Activated CD8-positive, alpha-beta memory T cell treated with anti-CD3 and anti-CD28 coated beads, Interleukin-2, amount 50 U/mL, for 4 hours (primary cell): ENCODE measurements at places on chromosomes 12 and 14.

- DNase-seq = no peak
Measured at GRCh38 chr12:87020071-87020470, 763.9 kb upstream of the MGAT4C start.

DNA sequence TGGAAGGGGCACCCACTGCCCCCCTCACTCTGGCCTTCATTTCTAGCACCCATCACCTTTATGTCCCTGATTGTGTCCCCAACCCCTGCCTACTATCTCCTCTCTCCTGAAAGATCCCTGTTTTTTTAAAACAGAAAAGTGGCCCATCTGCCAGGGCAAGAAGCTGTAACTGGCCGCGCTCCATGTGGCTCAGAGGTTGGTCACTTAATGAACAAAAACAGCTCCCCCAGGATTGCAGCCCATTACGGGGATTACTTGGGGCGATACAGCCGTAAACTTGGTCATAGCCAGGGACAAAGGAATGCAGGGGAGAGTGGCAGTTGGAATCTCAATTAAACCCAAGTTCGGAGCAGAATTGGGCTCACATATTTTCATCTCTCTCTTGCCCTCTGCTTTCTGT lies 34.8 kb upstream of the VSX2 start:
- DNase-seq = no peak

DNA sequence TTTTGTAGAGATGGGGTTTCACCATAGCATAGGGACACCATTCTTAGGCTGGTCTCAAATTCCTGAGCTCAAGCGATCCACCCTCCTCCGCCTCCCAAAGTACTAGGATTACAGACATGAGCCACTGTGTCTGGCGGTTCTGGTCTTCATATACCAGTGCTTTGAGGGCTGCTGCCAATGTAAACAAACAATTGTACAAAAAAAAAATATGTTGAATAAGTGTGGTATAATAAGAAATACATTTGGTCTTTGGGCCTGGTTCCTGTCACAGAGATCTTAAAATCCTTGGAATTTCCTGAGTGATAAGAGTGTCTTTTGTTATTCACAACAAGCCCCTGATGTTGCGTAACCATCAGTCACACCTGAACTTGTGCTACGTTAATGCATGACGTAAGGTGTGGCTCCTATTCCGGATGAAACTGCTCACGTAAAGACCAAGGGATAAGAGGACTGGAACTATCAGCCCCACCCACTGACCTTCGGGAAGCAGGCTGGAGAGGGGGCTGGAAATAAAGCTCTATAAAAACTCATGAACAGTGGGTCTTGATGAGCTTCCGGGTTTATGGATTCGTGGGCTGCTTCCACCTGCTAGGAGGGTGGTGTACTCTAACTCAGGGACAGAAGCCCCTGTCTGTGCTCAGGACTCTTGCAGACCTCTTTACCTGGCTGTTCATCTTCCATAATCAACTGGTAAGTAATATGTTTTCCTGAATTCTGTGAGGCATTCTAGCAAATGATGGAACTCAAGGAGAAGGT lies 16.5 kb upstream of the RIMKLB start:
- no peak for DNase-seq

- DNase-seq = no peak
Measured at GRCh38 chr14:102046337-102047278, 40.2 kb downstream of the HSP90AA1 start.

- no peak for DNase-seq
Measured at GRCh38 chr12:57118711-57119271, 7.6 kb upstream of the STAT6 start.

GRCh38 chr12:47107926-47108325 lies 28.2 kb upstream of the AMIGO2 start:
- DNase-seq = no peak

DNA sequence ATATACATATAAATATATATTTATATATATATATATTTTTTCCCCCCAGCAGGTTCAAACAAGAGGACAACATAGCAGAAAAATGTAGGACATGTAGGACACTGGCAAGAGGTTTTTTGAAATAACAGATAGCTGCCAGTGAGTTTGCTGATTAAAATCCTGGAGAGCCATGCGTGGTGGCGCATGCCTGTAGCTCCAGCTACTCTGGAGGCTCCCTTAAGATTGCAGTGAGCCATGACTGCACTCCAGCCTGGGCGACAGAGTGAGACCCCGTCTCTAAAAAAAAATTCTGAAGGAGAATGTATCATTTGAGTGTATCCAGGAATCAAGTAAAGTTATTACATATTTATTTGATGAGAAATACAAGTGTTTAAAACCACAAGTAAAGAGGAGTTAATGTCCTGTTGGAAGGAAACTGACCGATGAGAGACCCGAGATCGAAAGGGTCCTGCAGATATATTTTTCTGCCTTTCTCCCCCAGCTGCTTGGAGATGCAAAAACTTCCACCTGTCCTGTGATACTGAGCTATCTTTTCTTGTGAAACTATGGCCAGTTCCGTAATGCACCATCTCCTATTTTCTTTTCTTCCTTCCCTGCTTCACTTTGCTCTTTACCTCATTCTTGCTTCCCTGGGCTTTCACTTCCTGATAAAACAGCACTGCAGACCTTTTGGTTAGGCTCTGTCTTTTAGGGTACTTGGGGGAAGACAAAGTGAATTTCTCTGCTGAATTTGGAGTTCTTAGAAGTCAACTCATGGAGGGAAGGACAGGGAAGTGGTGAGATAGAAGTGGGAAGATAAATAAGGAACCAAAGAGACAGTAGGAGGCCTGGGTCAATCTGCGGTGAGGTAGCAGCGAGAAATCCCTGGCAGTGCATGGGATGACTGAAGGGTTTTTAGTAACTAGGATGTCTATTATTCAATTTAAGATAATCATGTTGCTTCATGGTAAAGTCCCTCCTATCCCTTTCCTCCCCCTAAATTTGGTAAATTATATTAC lies 41.2 kb upstream of the SLC2A13 start:
- no peak for DNase-seq

DNA sequence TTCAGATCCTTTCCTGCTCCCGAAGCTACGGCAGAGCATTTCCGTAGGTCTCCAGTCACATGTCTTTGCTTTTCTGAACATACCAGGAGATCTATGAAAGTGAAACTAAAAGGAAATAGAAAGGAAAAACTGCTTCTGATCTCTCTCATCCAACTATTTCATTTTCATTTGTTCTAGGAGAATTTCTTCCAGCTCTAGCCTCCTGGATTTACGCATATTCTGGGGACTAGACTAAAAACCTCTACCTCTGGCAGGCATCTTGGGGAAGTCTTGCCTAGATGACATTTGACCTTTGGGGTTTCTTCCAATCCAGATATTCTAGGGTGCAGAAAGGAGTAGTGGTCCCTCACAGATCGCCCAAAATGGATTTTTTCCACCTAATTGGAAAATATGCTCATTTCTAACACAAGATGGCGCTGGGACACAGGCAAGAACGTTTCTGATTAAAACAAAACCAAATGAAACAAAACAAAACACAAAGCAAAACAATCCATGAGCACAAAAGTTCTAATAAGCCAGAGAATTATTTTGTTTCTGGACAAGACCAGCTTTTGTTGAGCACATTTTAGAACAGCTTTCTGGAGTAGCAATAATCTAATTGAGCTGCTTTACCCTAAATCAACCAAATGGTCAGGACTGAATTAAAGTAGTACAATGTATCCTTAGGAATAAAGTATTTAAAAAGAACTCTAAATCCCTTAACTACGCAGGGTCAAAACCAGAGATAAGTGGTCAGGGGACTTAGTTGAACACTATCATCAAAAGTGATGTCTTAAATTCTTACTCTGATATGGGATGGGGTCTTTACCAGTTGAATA lies 12.3 kb upstream of the PARP11 start:
- DNase-seq = peak; percentile 33

DNA sequence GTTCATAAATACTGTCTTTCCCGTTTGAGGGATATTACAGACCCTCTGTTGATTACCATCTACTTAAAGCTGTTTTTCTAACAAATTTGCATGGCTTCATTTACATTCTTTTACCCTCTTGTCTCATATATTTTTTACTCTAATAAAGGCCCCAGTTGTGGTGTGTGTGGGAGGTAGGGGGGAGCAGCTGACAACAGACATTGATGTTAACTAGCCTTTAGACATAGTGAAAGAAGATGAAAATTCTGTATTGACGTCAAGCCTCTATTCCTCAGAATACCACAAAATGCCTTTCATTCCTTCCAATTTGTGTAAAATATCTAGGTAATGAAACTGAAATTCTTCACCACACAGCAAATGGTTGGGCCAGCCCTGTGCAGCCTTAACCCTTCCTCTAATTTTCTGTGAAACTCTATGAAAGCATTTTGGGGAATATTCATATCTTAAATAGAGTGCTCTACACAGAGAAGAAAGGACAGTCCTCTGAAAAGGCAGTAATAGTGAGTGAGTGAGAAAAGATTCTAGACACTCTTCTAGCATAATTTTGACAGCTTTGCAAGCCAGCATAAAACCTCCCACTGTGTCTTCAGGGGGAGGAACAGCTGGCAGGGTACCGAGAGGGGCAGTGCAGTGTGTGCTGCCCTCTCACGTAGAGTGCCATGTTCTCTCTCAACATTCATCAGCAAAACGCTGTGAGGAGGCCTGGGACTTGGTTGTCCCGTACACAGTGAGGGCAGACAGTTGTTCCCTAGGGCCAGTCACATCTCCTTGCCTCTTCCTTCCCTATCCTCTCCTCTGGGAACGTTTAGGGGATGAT lies 20.1 kb upstream of the CERS5 start:
- DNase-seq = no peak

DNA sequence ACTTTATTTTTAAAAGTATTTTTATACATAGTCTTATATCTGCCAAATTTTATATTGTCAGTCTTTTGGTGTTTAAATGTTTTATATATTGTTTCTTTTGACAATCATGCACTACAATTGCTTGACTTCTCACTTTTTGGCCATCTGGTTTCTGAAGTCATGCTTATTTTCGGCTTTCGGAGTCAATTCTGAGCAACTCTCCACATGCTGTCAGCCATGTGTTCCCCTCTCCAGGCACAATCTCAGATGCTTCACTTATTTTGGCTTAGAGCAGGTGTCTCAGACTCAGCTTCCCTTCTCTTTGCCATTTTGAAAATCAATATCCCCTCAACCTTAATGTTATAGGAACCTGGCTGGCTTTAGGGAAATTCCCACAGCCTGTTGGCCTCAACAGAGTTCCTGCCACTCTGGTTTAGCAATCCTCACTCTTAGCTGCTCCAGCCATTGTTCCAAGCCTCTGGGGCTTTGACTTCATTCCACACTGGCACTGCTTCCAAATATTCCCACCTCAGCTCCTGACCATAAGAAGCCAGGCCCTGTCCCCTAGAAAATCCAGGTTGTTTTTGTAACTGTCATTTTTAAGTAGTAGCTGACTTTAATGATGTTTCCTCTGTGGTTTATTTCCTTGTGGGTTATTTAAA lies 125.5 kb upstream of the FAR2 start:
- DNase-seq = no peak
